ENCODE measurements at places on chromosomes 4 and X. TPM values are rescaled to one million over a fixed set of nuclear protein-coding genes. Genes with fewer than 3 reads are reported as not detected.

ANXA3 gene
- 33.3 TPM for polyA plus RNA-seq

FGFR3 gene
- polyA plus RNA-seq = 62.8 TPM

SMIM31 gene
- 0.55 TPM for polyA plus RNA-seq

RHOXF2B gene
- polyA plus RNA-seq = 0.49 TPM

ODAPH gene
- polyA plus RNA-seq = not detected

STARD8 gene
- polyA plus RNA-seq = 19.3 TPM

PFKFB1 gene
- polyA plus RNA-seq = 0.54 TPM

KLKB1 gene
- 2.2 TPM for polyA plus RNA-seq

PPAT gene
- 27.2 TPM for polyA plus RNA-seq

GABRQ gene
- 1.6 TPM for polyA plus RNA-seq

ZCCHC12 gene
- polyA plus RNA-seq = 1.4 TPM

CFAP47 gene
- polyA plus RNA-seq = 0.75 TPM

TMSB15A gene
- polyA plus RNA-seq = 72.1 TPM

BTK gene
- polyA plus RNA-seq = 1.7 TPM

PCDH18 gene
- polyA plus RNA-seq = 215 TPM

P2RY10 gene
- polyA plus RNA-seq = 0.26 TPM

PAGE5 gene
- not detected for polyA plus RNA-seq

DRD5 gene
- 0.51 TPM for polyA plus RNA-seq

ZNF711 gene
- 75.5 TPM for polyA plus RNA-seq

RS1 gene
- 0.08 TPM for polyA plus RNA-seq

GUCY1B1 gene
- 80.9 TPM for polyA plus RNA-seq

NSUN7 gene
- 13.1 TPM for polyA plus RNA-seq

ZFX gene
- 29.2 TPM for polyA plus RNA-seq

UGT2B17 gene
- polyA plus RNA-seq = not detected

PPP4R3C gene
- not detected for polyA plus RNA-seq

TCEAL4 gene
- 231 TPM for polyA plus RNA-seq

INTU gene
- polyA plus RNA-seq = 26.8 TPM

FGF16 gene
- 0.15 TPM for polyA plus RNA-seq

DNASE1L1 gene
- 11.4 TPM for polyA plus RNA-seq

ABCG2 gene
- 8.3 TPM for polyA plus RNA-seq

CENPVL1 gene
- 0.24 TPM for polyA plus RNA-seq

FHIP1A gene
- polyA plus RNA-seq = 4.8 TPM

CHST7 gene
- polyA plus RNA-seq = 1.8 TPM

BTC gene
- polyA plus RNA-seq = 6.4 TPM

GLOD5 gene
- polyA plus RNA-seq = 2.8 TPM

ZCCHC18 gene
- polyA plus RNA-seq = 4.2 TPM

QRFPR gene
- 2.6 TPM for polyA plus RNA-seq

CXCR3 gene
- 0.10 TPM for polyA plus RNA-seq

SOWAHD gene
- polyA plus RNA-seq = 0.44 TPM

ZXDA gene
- 5.4 TPM for polyA plus RNA-seq

ESX1 gene
- polyA plus RNA-seq = not detected

SYNPO2 gene
- 17.6 TPM for polyA plus RNA-seq

LRRC66 gene
- polyA plus RNA-seq = 0.64 TPM

WNK3 gene
- 5.2 TPM for polyA plus RNA-seq

LARP1B gene
- polyA plus RNA-seq = 21.2 TPM

TMEM144 gene
- 5.6 TPM for polyA plus RNA-seq

HMX1 gene
- polyA plus RNA-seq = not detected

ADH1A gene
- 0.64 TPM for polyA plus RNA-seq

NXF2 gene
- polyA plus RNA-seq = 0.08 TPM
